ENCODE measurements at places on chromosomes 4 and X. TPM values are rescaled to one million over a fixed set of nuclear protein-coding genes. Genes with fewer than 3 reads are reported as not detected.

CLDN34 gene
- total RNA-seq = not detected

CT47B1 gene
- total RNA-seq = not detected

POF1B gene
- total RNA-seq = not detected

RASL11B gene
- 6.8 TPM for total RNA-seq

SORCS2 gene
- total RNA-seq = 12.9 TPM
